ENCODE measurements at places on chromosomes 2 and 18.

- DNase-seq, result no peak
Measured at GRCh38 chr2:5969303-5969702, 277.1 kb downstream of the SOX11 start.

- DNase-seq, result no peak
Measured at GRCh38 chr2:72695676-72696075, 130.2 kb downstream of the EXOC6B start.

GRCh38 chr2:223283771-223284170 is 231.8 kb downstream of the KCNE4 start:
- no peak for DNase-seq

- no peak for DNase-seq
Measured at GRCh38 chr2:73243884-73244570, 9.9 kb downstream of the CCT7 start.

- no peak for DNase-seq
Measured at GRCh38 chr2:210452194-210452593, 24.4 kb downstream of the LANCL1 start.

GRCh38 chr2:223235986-223236385 is 184.0 kb downstream of the KCNE4 start:
- no peak for DNase-seq

DNA sequence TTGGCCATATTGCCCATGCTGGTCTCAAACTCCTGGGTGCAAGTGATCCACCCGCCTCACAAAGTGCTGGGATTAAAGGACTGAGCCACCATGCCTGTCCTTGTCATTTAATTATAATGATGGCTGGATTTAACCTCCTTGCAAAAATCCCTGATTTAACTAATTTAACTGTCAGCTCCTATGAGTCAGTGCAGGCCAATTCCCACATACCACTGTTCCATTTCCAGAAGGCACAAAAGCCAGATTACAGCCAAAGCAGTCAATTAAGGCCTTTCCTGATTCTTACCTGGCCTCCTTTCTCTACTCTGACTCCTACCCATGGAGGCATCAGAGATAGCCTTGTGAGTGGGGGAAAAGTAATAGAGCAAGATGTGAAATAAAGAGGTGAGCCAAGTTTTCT is 12.3 kb upstream of the SLC35F5 start:
- DNase-seq, result no peak

DNA sequence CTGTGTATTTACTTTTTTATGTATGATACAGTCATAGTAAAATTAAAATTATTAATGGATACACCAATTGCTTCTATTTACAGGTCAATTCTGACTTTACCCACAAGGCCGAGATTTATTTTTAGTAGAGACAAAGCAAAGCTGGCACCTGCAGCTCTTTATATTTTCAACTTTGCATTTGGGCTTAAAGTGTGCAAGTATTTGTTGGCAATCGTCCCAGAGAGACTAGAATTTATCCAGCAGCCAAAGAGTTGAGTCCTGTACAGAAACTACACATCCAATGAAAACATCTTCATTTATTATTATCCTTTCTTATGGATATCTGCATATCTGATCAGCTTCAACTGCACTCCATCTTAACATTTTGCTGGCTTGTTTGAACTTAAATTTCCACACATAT is 485.6 kb downstream of the SOX11 start:
- no peak for DNase-seq

GRCh38 chr2:169771021-169771420 is 27.6 kb upstream of the SSB start:
- no peak for DNase-seq

DNA sequence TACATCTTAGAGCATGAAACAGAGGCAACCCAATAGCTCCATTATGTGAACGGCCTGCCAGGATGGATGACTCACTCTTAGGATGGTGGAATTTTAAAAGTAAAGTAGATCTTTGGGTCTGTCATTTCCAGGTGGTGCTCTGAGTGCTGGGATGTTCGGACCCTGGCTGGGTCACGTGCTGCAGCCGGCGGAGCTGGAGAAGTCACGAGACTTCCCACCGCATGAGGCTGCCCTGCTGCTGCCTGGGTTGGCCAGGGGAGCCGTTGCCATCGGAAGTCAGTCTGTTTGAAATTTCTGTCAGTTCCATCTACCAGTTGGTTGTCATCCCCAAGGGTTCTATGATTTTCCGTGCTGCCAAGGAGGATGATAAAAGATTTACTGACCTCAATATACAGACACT is 93.3 kb upstream of the ALKAL2 start:
- DNase-seq, result no peak

DNA sequence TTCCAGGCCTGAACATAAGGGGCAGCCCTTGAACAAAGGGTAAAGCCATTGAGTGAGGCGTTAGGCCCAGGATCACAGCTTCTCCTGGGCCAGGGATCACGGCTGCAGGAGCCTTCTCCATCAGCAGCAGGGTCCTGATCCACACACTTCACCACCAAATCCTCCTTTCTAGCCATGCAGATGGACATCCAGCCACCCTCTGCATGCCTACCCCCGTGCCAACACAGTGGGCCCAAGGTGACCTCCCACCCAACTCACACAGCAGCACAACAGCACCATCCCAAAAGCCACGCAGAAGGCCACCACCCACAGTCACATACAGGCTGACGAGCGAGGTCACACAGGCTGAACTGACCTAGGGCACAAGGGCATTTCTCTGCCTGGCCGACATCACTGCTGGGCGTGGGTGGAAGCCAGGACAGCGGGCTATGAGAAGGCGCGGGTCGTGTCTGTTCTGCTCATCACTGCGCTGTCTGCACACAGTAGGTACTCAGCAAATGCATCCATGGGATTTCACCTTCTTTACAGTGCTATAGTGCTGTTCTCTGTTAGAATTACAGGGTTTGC is 31.2 kb downstream of the TFCP2L1 start:
- DNase-seq, result no peak

GRCh38 chr2:147934881-147935620 is 85.5 kb downstream of the ORC4 start:
- DNase-seq, result no peak

- DNase-seq, result no peak
Measured at GRCh38 chr18:52403291-52404021, 63.5 kb downstream of the DCC start.

DNA sequence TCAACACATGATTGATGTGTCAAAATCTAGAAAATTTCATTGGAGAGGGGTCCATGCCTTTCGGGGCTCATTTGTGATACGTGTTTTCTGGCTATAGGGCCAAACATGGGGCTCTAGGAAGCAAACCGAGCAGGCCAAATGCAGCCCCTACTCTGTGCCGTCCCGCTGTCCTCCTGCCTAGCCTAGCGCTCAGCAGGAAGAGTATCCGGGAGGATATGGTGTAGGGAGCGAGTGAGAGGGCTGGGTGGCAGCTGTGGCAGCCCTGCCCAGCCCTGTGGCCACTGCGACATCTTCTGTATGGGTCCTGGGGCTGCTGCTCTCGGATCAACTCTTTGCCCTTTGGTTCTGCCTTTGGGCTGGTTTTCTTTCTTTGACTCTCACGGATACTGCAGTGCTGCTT is 120.1 kb upstream of the MAP3K20 start:
- DNase-seq, result no peak

- DNase-seq, result no peak
Measured at GRCh38 chr18:32057624-32058165, 34.0 kb upstream of the RNF138 start.

GRCh38 chr2:197184959-197185586 is 125.5 kb downstream of the ANKRD44 start:
- DNase-seq, result no peak

DNA sequence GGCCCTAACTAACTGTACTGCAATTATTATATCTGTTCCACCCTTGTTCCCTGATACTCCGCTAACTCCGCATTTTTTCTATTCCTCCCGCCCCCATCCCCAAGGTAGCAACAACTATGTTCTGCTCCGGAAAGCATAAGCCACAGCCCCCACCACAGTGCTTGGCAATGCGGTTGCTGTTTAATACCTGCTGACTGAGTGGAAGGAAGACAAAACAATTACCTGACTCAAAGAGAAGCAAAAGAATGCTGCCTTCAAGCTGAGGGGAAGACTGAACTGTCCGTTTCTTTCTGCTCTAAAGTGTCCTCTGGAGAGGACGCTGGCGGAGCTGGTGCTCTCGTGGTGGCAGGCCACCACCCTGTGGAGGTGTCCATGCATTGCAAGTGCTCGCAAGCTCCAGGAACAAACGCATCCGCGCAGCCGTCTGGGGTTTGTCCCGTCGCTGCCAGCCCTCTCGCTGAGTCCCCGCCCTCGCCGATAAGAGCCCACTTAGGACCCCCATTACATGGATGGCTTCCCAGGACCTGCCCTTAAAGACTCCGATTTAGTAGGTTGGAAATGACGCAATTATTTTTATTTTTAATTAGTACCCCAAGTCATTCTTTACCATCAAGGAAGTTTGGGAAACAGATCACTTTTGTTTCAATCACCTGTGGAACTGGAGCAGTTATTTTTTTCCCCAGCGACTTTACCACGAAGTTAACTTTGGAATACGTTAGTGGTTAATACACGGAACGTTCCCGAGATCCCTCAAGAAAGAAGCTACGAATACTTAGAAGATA is 1.6 kb upstream of the MYL12A start:
- DNase-seq, result peak; percentile 78

DNA sequence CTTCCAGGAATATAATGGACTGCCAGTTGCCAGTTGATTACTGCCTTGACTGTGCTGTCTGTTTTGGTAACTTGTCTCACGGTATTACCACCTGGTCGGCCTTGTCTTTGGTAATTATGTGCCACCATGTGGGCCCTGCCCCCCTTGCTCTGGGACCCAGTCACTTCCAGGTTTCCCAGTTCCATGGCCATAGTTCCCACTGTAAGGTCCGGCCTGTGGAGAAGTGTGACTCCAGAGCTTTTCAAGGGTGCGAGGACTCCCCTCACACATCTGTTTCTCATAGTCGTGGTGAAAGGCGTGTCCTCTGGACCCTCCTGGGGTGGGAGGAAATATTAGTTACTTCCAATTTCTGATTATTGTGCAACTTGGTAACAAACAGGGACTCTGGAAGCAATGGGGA is 150.5 kb downstream of the SEPTIN10 start:
- DNase-seq, result no peak

DNA sequence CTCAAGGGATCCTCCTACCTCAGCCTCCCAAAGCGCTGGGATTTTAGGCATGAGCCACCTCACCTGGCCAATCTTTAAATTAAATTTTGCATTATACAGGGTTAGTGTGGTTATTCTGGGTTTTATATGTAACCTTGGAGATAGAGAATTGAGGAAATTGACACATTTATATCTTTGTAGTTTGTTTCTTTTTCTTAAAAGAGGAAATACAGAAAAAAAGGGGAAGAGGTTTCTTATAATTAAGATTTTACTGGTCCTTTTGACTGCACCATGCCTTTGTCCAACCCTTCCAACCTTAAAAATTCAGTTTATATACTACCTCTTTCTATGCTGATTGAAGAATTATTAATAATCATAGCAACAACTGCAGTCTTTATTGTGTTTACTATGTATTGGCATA is 210.1 kb upstream of the STON1 start:
- no peak for DNase-seq

DNA sequence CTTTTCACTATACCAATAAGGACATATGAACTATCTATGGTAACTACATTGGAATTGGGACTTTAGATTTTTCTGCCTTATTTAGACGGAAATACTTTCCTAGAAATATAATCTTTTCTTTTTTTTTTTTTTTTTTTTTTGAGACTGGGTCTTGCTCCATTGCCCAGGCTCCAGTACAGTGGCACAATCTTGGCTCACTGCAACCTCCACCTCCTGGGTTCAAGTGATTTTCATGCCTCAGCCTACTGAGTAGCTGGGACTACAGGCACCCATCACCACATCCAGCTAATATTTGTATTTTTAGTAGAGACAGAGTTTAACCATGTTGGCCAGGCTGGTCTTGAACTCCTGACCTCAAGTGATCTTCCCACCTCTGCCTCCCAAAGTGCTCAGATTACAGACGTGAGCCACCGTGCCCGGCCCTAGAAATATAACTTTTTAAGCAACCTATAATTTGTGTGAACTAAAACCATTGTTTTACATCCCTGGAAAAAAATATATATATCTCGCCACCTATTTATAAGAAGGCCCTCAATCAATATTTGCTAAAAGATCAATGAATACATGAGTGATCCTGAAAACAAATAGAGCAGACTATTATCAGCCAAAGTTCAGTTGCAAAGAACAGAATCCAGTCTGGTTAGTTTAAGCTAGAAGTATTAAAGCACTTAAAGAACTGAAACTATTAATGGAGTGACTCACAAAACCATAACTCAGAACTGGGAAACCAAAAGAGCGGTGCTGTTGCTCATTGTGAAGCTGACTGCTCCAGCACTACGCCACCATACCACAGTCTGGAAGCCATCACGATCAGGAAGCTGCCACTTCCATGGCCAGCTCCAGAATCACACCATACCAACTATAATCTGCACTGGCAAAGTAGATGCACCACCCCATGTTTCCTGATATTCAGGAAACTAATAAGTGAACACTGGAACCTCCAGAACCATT is 8.4 kb upstream of the HNRNPLL start:
- peak; percentile 57 for DNase-seq

- no peak for DNase-seq
Measured at GRCh38 chr2:233961905-233962304, 44.7 kb downstream of the TRPM8 start.

- DNase-seq, result no peak
Measured at GRCh38 chr18:47417807-47418206, 166.3 kb upstream of the SKOR2 start.
